ENCODE measurements at places on chromosomes 7 and 10.

GRCh38 chr10:97291357-97292096 lies 910 bp downstream of the ARHGAP19 start:
- DNase-seq = no peak

- DNase-seq = no peak
These were observed 169.5 kb downstream of the FANK1 start for GRCh38 chr10:126065751-126066377.

DNA sequence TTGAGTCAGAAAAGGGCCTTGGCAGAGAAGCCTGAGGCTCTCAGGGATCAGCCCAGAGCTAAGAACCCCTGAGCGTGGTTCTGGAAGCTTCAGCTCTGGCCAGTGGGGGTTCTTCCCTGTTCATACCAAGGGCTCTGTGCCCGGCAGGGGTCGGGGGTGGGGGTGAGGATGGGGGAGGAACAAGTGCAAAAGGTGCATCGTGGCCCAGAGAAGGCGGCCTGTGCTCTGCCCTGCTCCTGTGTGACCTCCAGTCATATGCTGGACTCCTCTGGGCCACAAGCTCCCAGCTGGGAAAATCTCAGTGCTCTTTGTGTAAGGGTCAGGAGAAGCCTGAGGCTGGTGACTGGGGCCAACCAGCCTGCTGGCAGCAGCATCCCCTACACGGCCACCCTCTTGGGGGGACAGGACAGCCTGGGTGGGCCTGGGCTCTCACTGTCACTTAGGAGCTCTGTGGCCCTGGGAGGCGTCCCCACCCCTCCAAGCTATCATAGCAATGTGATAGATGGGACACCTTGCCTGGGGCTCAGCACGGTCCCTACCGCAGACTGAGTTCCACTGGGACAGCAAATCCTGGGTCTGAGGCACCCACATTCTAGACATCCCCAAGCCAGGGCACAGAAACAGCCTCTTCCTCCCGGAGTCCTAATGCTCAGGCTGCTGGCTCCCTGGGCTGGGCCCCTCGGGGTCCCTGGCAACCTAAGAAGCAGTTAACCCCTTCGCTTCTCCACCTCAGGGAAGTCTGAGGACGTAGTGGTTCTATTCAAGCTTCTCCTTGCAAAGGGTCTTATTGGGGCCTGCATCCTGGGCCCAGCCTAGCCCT lies 2.5 kb downstream of the MMRN2 start:
- DNase-seq = no peak

GRCh38 chr7:35792873-35793489 lies 7.9 kb upstream of the SEPTIN7 start:
- DNase-seq = no peak

GRCh38 chr10:35564341-35564968 lies 40.7 kb upstream of the GJD4 start:
- DNase-seq = peak; percentile 14

DNA sequence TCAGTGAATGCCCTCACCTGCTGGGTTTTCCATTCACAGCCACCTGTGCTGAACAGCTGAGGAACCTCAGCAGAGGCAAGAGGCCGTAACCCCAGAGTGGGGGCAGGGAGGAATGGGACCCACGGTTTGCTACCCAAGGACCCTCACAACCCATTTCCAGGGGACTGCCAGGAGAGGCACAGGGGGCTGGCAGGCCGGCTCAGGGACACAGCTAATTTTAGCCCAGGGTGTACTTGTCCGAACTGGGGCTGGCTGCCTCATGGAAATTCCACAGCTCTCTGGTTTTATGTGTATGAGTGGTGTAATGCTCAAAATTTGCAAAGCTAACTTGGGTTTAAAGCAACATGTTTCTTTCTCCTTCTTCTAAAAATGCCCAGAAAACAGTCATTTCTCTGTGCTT lies 42.2 kb downstream of the MINDY4 start:
- DNase-seq = no peak

GRCh38 chr10:11245095-11245479 lies 227.4 kb downstream of the CELF2 start:
- no peak for DNase-seq

DNA sequence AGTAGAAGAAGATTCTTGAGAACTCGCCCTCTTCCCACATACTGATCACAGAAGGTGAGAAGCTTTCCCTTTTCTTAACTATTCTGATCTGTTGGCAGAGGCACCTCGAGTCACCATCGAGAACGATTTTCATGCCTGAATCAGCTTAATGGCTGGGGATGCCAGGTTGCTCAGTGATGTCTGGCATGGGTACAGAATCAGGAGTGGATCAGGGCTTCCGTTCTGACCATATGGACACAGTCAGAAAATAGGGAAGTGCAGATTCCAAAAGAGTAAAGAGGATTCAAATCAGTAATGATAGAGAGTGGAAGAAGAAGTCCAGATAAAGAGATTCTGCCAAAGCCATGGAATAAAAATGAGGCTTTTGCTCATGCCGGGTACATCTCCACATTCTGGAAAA lies 52.0 kb upstream of the GRB10 start:
- no peak for DNase-seq

DNA sequence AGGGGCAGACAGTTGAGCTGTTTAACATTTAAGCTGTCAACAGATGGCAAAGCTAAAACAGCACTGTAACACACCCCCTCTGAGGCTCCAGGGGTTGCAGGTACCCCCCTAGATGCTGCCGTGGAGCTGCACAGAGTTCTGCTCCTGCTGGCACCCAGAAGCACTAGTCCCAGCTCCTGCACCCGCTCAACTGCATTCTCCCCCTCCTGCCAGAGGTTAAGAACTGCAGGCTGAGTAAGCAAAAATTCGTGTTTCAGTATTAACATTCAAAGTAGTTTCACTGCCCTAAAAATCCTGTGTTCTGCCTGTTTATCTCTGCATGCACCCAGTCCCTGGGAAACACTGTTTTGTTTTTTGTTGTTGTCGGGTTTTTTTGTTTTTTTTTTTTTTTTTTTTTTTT lies 790.8 kb upstream of the KCND2 start:
- no peak for DNase-seq

- no peak for DNase-seq
These were observed 5.0 kb upstream of the TBXAS1 start for GRCh38 chr7:139823959-139824521.

DNA sequence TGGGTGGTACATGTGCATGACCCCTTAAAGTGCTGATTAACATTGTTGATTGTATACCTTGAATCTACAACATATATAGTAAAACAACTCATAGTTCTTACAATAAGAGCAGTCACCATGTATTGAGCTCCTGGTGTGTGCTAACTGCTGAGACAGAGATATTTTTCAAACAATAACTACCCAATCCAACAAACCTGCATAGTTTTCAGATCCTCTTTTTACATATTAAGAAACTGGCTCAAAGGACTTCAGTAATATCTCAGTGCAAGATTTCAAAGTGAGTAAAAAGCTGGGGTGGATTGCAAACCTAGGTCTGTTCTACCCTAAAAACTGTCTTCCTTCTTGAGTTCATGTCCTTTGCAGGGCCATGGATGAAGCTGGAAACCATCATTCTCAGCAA lies 272.2 kb downstream of the SNX13 start:
- DNase-seq = no peak

DNA sequence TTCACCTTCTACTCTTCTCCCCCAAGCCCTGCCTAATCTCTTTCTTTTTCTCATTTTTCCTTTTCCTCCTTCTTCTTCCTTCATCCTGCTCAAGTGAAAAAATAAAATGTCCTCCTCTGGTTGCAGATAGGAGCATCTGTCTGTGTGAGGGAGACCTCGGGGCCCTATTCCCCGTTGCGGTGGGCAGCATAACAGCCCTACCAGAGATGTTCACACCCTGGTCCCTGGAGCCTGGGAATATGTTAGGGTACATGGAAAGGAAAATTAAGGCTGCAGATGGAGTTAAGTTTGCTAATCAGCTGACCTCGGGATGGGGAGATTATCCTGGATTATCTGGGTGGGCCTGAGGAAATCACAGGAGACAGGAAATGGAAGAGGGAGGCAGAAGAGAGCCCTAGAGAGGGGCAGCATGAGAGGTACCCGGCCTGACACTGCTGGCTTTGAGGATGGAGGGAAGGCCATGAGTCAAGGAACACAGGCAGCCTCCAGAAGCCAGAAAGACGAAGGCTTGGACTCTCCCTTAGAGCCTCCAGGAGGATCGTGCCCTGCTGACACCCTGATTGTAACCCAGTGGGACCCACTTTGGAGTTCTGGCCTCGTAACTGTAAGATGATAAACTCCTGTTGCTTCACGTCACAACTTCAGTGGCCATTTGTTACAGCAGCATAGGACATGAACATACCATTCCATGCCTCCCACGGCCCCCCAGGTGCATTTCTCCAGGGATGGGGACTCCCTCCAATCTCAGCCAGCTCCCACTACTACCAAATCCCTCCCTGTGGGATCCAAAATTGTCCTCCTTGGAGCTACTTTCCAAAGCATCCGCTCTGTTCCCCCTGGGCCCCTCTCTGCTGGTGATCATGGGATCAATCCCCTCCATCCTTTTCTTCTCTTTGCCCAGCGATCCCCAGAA lies 39.0 kb upstream of the ZMIZ1 start:
- no peak for DNase-seq

- DNase-seq = no peak
These were observed 205.3 kb downstream of the CHRM2 start for GRCh38 chr7:137073571-137074325.

- no peak for DNase-seq
These were observed 221.4 kb downstream of the ADARB2 start for GRCh38 chr10:1515780-1516491.

All from midbrain (tissue), 1 donor.